ENCODE measurements at places on chromosomes 3 and 15.

- no peak for DNase-seq
Measured at GRCh38 chr3:58299839-58300516, 6.1 kb upstream of the RPP14 start.

DNA sequence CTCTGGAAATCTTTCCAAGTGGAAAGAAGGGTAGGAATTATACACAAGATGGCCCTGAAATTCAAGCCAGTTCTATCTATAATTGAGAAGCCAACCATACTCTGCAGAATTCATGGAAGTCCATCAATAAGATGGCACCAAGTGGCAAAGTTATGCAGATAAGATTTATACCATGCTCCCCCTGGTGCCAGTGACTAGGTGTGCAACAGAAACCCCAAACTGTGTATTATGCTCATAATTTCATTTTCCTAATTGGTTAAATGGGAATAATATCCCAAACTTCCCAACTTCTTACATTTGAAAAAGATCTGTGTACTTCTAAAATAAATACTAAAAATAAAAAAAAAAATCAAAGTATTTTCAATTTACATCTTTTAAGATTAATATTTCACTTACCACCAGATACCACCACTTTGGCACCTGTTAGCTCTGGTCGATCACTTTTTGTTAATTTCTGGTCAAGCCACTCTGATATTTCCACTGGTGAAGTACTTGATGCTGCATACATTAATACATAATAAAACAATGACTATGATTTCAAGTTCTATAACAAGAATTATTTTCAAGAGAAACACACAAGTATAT lies 25.9 kb downstream of the ETFA start:
- no peak for DNase-seq

DNA sequence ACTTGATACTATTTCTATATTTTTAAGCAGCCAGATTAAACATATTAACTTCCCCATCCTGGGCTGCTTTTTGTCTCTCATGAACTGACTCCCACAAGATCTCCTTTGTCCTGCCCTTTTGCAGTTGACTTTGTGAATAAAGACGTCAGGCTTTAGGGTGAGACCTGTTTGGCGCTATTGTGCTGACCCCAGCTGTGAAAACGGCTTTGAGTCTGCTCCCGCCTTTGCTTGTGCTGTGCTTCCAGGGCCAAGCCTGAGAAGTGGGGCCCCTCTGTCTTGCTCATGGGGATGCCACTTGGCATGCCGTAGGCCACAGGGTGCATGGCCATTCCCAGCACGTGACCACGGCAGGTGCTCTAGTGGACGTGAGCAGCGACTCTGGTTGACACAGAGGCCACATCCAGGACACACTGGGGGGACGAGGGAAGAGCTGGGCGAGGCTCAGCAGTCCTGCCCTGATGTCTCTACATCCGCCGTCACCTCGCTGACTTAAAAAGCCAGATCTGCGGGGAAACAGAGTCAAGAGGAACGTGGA lies 268.9 kb upstream of the LYSMD4 start:
- DNase-seq: no peak

DNA sequence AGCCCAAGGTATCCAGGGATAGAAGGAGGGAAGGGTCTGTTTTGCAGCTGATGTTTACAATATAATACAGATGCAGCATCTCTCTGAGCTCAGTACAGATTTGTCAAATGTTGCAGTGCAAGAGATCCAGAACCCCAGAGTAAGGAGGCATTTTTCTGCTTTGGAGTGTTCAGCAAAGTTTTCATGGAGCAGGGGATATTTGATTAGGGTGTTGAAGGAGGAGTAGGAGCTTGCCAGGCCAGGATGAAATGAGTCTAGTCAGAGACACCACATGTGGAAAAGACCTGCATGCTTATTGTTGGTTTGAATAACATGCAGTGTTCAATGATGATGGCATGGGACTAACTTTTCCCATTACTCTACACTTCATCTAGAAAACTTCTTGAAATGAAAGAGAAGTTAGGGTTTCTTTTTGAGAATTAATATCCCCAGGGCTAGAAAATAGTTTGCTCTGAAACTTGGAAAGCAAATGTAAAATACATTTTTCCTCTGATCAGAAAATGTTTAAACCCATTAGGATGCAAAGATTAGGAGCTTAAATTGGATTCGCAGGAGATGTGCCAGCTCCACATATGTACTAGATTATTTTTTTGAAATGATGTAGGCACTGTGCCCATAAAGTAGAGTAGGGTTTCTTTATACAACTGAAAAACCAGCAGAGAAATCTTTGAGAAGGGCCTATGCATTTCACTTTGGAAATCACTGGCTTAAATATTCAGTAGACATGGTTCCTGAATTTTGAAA lies 243.8 kb downstream of the CACNA2D3 start:
- no peak for DNase-seq

- DNase-seq: no peak
Measured at GRCh38 chr3:119700269-119700919, 2.4 kb upstream of the CFAP91 start.

DNA sequence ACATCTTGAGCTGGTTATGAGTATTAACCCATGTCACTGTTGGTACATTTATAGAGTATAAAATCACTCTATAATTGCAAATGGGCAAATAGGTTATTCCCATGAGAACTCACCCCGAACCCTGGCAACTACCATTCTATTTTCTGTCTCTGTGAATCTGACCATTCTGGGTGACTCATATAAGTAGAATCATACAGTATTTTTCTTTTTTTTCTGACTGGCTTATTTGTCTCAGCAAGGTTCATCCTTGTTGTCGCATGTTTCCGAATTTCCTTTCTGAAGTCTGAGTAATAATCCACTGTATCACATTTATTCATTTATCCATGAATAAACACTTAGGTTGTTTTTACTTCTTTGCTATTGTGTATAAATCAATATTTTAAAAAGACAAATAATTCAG lies 59.9 kb upstream of the CHRM5 start:
- DNase-seq: no peak

GRCh38 chr3:12973827-12974226 lies 99.4 kb downstream of the IQSEC1 start:
- no peak for DNase-seq

DNA sequence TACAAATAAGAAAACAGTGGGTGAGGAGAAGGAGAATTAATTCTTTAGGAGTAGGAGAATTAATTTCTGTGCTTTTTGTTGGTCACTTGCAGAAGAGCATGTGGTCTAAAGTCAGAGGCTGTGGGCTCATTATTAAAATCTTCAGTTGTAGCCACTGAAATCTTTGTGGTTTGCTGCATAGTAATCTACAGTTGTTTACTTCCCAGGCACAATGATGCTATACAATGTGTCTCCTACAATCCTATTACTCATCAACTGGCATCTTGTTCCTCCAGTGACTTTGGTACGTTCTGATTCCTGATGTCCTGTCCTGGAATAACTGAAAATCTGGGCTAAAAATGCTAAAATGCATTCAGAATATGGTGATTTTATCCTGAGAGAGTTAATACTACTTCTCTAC lies 21.0 kb downstream of the IFT122 start:
- DNase-seq: no peak

- no peak for DNase-seq
Measured at GRCh38 chr3:77189684-77190083, 149.8 kb downstream of the ROBO2 start.

DNA sequence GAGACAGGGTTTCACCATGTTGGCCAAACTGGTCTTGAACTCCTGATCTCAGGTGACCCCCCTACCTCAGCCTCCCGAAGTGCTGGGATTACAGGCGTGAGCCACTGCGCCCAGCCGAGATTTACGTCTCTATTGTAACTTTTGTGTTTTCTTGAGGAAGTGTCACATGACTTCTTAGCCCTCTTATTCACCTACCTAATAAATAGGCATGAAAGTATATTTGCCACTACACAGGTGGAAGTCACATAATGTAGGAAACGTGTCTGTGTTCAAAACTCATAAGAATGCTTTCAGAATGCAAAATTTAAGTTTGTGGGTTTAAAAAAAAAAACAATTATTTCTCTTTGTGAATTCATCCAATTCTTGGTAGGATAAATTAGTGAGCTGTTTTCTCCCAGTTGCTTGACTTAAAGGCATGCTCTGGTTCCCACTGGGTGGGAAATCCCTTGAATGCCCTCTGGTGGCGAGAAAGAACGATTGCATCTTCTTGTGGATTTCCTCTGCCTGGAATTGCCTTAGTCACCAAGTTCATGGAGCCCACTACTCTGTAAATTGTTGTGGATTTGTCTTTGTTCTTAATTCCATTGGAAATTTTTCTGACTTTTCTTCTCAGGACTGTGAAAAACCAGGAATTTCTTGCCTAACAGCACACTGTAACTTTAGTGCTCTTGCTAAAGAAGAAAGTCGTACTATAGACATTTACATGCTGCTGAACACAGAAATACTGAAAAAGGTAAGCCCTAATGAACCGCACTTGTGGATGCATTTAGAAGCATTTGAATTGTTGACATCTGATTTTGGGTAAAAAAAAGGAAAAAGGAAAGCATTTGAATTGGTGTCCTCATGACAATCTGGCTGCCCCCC lies 82.2 kb upstream of the CTDSPL start:
- peak; percentile 17 for DNase-seq

Measured in SIG-M5 (cell line).